ENCODE measurements at places on chromosomes 11 and 22.

GRCh38 chr22:36881504-36882245 is 20.9 kb downstream of the NCF4 start:
- no peak for DNase-seq

DNA sequence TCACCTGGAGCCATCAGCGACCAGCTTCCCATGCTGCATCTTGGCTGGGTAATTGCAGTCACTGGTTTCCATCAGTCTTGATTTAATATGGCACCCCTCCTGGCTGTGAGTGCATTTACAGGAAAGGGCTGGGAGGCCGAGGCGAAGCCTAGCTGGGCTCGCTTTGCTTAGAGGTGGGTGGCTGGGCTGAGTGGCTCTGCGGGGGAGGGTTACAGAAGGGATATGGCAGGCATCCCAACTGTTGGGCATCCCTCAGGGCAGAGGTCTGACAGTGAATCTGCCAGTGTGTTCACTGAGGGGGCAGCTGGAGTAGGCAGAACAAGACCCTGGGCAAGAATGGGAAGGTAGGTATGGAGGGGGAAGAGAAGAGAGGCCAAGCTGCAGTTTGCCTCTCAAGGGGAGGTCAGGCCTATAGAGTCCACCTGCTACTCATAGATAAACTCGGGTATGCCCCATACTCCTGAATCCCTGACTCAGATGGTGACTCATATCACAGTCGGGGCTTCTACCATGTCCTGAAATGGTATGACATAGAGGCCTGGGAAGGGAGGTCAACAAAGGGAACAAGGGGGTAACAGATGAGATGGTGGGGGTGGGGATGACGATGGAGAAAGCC is 77.5 kb upstream of the PHOX2A start:
- peak; percentile 5 for DNase-seq

GRCh38 chr11:76752321-76753143 is 30.6 kb upstream of the TSKU start:
- no peak for DNase-seq

DNA sequence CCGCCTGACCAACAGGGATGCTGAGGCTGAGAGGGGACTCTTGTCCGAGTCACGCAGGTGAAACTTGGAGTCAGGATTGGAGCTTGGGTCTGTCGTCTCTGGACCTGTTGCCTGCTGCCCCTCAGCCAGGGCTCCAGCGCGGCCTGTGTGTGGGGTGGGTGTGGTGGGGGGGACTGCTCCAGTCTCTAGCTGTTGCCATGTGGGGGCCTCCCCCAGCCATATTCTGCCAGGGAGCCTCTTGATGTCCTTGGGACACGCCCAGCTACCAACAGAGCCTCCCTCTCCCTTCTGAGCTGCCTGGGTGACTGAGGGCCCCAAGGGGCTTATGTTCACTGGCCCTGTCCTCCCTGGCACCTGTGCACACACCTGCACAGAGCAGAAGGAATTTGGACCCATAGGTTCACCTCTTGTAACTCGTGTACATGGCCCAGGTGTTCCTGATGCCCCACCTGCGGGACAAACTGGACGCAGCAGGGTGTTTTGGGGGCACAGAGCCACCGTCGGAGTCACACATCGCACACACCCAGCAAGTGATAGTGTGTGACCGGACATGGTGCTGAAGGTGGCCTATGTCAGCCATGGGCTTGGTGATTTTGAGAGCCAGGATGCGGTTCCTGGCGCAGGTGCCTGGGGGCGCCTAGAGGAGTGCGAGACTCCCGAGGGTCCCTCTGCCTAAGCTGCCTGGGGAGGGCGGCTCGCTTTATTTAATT is 252.3 kb downstream of the TBC1D22A start:
- DNase-seq: no peak

DNA sequence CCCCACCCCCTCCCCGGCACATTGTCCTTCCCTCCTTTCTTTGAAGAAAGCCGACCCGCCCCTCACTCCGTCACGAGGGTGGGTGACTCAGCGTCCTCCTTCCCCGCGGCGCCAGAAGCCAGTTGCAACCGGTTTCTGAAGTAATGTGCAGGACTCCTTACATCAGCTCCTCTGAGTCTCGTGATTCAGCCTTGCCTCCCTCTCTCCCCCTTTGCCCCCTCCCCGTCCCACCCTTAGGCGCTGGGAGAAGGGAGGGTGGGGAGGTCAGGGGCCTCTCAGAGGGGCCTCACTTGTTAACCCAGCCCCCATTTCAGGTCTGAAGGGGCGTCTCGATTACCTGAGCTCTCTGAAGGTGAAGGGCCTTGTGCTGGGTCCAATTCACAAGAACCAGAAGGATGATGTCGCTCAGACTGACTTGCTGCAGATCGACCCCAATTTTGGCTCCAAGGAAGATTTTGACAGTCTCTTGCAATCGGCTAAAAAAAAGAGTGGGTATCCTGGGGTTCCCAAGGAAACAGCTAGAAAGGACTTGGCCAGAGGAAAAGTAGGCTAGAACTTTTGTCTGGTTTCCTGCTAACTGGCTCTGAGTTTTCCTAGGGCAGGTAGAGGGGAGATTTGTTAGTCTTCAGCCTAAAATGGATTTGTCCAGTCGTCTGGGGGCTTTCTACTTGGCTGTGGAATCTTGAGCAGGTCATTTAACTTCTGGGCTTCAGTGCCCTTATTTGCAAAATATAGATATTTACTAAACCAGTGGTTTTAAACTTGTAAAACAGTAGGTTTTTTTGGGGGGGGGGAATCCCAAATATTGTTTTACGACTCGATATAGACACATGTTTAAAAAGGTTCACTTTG is 1.1 kb downstream of the SLC3A2 start:
- peak; percentile 97 for DNase-seq

DNA sequence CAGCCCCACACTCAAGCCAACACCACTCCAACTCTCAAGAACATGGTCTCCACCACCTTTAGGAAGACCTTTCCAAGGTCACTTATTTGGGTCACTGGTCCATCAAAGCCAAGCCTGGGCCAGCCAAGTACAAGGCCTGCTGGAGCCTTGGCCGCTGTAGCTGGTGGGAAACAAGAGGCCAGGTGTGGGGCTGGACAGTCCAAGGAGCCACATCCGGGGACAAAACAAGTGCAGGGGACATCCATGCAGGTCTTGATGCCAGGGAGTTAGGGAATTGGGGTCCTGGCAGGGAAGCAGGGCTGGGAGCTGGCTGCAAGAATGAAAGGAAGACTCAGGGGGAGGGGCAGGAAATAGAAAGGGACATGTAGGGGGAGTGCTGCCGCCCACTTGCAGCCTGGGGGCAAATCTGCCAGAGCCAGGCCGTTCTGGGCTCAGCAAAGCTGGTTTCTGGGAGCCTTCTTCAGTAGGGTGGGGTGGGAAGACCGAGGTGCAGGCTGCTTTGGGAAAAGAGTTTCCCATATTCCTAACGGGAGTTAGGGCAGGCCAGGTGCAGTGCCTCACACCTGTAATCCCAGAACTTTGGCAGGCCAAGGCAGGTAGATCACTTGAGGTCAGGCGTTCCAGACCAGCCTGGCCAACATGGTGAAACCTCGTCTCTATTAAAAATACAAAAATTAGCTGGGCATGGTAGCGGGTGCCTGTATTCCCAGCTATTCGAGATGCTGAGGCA is 69.5 kb upstream of the ATXN10 start:
- DNase-seq: no peak

GRCh38 chr11:117604336-117604995 is 192.6 kb downstream of the DSCAML1 start:
- DNase-seq: no peak

DNA sequence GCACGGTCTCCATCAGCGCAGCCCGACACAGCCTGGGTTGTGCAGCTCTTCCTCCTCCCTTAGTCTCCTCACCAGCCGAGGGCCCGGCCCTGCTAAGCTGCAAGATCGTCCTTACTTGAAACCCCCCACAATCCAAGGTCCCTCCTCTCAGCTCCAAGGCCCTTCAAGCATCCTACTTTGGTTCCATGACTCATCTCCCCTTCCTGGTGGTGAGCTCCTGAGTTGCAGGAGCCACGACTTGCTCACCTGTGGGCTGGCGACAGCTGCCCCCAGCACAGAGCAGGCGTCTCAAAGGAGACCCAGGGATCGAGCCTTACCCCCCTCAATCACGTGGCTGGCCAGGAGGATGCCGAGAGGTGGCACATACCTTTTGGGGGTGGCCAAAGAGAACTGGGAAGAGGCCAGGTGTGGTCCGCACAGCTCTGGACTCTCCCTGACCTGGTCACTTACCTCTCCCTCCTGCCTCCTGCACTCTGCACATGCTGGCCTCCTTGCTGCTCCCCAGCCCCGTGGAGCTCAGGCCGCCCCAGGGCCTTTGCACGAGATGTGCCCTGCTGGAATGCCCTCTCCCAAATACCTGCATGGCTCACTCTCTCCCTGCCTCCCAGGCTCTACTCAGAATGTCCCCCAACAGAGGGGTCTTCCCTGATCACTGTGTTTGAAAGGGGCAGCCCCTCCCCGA is 35.2 kb upstream of the FADD start:
- DNase-seq: no peak

DNA sequence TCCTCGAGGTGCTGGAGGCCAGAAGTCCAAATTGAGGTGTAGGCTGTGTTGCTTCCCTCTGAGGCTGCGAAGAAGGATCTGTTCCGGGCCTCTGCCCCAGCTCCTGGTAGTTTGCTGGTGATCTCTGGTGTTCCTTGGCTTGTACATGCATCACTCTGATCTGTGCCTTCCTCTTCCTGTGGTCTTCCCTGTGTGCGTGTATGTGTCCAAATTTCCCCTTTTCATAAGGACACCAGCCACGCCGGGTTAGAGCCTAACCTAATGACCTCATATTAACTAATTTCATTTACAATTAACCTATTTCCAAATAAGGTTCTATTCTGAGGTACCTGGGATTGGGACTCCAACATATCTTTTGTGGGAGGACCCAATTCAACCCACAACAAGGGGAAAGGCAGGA is 21.5 kb downstream of the RIBC2 start:
- no peak for DNase-seq

GRCh38 chr11:113817162-113817561 is 37.6 kb downstream of the CLDN25 start:
- DNase-seq: no peak

GRCh38 chr22:43887391-43887790 is 4.4 kb downstream of the PNPLA5 start:
- DNase-seq: no peak

- DNase-seq: no peak
These were observed 14.2 kb upstream of the OMP start for GRCh38 chr11:77088236-77089003.

GRCh38 chr11:31509051-31509428 is 382 bp downstream of the IMMP1L start:
- no peak for DNase-seq

GRCh38 chr22:49193901-49194465 is 633.7 kb downstream of the BRD1 start:
- no peak for DNase-seq

DNA sequence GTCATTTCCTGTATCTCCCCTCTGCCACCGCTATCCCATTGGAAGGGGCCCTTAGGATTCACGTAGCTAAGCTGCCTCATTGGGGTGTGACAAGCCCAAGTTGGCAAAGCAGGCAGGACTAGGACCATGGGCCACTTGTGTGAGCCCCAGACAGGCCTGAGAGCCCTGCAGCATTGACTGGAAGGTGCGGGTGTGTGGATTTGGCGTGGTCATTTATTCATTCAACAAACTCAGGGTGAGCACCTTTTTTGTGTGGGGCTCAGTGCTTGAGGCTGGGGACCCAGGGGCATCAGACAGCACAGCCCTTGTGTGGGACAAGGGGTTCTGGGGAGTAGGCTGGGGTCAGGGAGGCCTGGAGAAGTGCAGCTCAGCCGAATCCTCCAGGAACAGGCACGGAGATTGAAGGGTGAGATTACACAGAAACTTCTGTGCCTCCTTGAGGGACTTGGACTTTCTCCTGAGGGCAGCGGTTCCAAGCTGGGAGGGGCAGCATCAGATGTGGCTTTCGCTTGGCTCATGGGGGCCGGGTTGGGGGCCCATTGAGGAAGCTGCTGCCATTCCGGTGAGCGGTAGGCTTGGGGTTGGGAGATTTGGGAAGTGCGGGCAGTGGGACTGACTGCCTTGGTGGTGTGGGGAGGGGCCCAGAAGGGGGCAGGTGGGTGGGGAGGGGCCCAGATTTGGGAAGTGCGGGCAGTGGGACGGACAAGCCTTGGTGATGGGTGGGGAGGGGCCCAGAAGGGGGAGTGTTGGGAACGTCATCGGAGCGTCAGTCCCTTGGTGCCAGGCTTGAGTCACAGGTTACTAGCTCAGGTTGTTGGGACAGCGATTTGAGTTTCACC is 11.9 kb downstream of the MGAT3 start:
- DNase-seq: no peak

GRCh38 chr11:111393585-111393984 is 14.5 kb upstream of the POU2AF1 start:
- DNase-seq: no peak

DNA sequence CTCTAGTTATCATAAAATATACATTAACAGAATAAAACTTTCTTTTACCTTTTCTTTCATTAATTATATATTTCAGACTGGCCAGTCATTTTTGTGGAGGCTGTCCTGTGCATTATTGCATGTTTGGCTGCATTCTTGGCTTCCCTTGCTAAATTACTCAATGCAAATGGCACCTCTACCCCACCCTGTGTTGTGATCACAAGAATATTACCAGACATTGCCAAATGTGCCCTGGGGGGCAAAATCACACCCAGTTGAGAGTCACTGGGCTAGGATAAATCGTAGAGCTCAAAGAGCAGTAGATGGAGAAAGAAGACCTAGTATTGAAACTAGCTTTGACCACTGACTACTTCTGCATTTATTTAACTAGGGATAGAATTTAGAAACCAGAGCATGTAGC is 1257.8 kb upstream of the TENM4 start:
- DNase-seq: no peak

DNA sequence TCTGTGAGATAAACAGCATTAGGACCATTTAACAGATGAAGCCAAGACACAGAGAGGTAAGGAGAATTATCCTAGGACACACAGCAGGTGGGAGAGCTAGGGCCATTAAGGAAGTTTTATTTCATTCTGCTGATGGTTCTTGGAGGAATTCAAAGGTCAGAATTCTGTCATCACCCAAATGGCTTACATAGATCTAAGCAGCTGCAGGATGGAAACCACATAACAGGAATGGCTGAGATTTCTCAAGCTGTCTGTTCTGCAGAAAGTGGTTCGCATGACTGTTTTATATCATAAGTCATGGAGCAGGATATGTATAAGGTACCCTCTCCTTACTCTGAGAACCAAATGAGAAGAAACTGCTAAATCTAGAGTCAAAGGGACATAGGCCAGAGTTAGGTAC is 163.2 kb upstream of the NARS2 start:
- no peak for DNase-seq

DNA sequence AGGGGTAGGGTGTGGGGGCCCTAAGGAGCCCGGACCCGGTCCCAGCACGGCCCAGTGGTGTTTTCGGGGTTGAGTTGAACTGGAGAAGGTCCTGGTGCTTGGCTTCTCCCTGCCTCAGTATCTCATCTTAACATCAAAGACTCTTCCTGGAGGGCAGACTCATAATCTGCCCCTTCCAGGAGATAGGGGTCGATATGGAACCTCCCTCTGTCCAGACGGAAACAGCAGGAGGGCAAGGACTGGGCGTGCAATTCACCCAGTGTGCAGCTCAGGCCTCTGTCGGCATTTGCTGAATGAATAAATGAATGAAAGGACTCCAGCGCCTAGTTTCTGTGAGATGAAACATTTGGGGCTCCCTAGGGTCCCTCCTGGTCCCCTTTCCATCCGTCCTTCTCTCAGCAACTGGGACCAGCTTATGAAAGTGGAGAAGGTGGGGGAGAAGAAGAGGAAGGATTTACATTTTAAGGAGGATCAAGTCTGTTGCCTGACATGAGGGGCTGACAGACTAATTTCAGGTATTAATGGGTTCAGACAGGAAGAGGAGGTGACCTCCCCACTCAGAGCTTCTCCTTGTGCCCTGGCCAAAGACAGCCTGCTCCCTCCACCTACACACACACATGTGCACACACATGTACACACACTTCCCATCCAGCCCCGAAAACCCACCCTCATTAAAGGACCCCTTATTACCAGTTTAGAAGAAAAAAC is 1.1 kb upstream of the SHISA8 start:
- no peak for DNase-seq

- DNase-seq: no peak
These were observed 117.5 kb downstream of the FEZ1 start for GRCh38 chr11:125378571-125378970.

Measured in stimulated activated CD4-positive, alpha-beta T cell treated with anti-CD3 and anti-CD28 coated beads, Interleukin-1b, Interleukin-23, amount 100 ng/mL, for 48 hours (primary cell).